Prostate gland (tissue), 2 donors: ENCODE measurements at places on chromosomes 4 and X. TPM values are rescaled to one million over a fixed set of nuclear protein-coding genes. Genes with fewer than 3 reads are reported as not detected.

- no peaks in the 10 kb centered on the region for H3K4me1 ChIP-seq
- H3K27me3 ChIP-seq = no peaks in the 10 kb centered on the region
- H3K27ac ChIP-seq = no peak overlapping the region
- no peaks in the 10 kb centered on the region for H3K36me3 ChIP-seq
- no peak overlapping the region for H3K4me3 ChIP-seq
Observed at GRCh38 chr4:19187691-19188090, 1064.0 kb upstream of the SLIT2 start.

GRCh38 chr4:110197529-110198042 is 829 bp downstream of the ELOVL6 start:
- H3K27me3 ChIP-seq = no peaks in the 10 kb centered on the region
- peak; percentile 6 for DNase-seq
- peak overlapping the region; percentile 84 for H3K4me3 ChIP-seq
- peak overlapping the region; percentile 85 for H3K27ac ChIP-seq
- peaks cover 4% of the 10 kb centered on the region for H3K4me1 ChIP-seq
- H3K36me3 ChIP-seq = no peaks in the 10 kb centered on the region

The COL4A6 gene
- 13.5 TPM for total RNA-seq

DNA sequence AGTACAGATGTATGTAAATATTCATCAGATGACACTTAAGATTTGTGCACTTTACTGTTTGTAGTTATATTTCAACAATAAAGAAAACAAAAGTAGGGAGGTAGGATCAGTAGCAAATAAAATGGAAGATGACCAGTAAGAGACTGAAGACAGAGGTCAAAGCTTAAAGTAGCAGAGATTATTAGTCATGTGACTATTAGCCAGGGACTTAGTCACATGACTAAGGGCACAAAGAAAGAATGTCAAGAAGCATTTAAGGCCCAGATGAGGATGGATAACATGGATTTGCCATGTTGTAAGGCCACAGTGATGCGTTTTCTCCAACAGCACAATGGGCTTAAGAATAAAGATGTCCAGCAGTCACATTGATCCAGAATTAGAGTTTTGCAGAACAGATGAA is 479.6 kb downstream of the BCOR start:
- H3K4me3 ChIP-seq = no peak overlapping the region
- H3K36me3 ChIP-seq = no peaks in the 10 kb centered on the region
- no peak for DNase-seq
- no peak overlapping the region for H3K27ac ChIP-seq

DNA sequence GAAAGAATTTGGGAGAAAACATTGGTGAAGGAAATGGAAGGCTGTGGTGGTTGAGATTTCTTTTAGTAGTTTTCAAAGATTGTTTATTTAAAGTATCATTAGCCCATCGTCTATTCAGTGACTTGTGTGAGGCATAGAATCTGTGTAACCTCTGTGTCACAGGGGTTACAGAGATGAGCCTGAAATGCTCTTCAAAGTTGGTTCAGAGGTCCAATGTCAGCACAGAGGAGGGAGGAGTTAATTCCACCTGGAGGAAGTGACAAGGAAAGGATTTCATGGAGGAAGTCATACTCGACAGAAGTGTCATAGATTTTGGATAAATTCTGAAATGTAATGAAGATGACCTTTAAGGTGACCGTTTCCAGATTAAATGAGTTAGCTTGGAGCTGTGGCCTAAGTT is 8.2 kb downstream of the MAOA start:
- H3K4me3 ChIP-seq = no peak overlapping the region
- no peaks in the 10 kb centered on the region for H3K36me3 ChIP-seq

DNA sequence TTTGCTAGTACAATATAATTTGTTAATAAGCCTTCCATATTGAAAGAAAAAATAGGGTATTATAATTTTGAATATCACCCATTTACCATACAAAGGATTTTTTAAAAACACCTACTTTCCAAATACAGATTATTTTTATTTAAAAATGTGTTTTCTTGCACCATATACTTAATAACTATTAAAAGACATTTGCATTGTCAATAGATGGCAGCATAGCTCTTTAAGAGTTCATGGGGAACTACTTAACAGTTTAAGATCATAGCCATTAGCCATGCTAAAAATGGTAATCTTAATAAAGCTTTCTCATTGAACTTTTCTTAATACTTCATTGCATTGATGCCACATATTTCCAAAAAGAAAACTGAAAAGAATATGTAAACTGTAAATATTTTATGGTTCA is 1995.9 kb downstream of the C4orf33 start:
- no peak overlapping the region for H3K27ac ChIP-seq
- H3K4me1 ChIP-seq = no peaks in the 10 kb centered on the region
- DNase-seq = no peak
- H3K36me3 ChIP-seq = no peaks in the 10 kb centered on the region

The TNMD gene
- not detected for total RNA-seq

GRCh38 chr4:81965911-81966310 is 407.9 kb downstream of the HNRNPD start:
- H3K4me1 ChIP-seq = no peaks in the 10 kb centered on the region
- DNase-seq = no peak
- H3K36me3 ChIP-seq = no peaks in the 10 kb centered on the region
- no peak overlapping the region for H3K27ac ChIP-seq
- no peak overlapping the region for H3K4me3 ChIP-seq
- H3K27me3 ChIP-seq = no peaks in the 10 kb centered on the region

DNA sequence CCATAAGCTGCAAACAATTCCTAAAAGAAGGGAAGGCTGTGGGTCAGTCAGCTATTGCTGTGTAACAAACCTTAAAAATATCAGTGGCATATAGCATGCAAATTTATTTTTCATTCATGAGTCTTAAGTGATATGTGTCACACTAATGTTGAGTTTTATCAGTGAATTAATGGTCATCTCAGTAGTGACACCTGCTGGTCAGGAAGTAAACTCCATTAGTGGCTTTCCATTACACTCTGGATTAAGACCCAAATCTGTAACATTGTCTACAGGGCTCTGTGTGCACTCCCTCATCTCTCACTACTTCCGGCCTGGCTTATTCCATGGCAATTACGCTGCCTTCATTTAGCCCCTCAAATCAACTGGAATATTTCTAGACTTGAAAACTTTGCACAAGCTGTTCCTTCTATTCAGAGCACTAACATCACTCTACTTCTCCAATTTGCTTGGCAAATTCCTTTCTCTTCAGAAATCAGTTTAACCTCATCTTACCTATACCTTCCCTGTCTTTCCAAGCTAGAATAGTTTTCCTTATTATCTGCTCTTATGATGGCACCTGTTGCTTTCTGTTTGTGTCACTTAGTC is 217.3 kb upstream of the TAPT1 start:
- H3K36me3 ChIP-seq = no peaks in the 10 kb centered on the region
- H3K4me3 ChIP-seq = no peak overlapping the region
- no peak for DNase-seq
- H3K27ac ChIP-seq = no peak overlapping the region

DNA sequence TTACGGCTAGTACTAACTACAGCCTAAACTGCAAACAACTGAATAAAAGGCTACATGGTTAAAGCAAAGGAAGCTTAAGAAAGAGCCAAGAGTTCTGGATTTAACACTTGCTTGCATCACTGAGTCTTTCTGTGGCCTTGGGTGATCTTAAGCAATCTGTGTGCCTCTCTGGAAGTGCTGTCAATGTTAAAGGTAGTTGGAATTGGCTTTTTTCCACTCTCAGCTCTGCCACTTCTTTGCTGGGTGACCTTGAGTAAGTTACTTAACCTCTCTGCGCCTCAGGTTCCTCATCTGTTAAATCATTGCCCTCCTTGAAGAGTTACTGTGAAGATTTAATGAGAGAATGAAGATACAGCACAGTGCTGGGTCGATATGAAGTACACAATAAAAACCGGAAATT is 15.7 kb downstream of the SLC2A9 start:
- no peak overlapping the region for H3K4me3 ChIP-seq
- no peaks in the 10 kb centered on the region for H3K36me3 ChIP-seq
- peak overlapping the region; percentile 53 for H3K27ac ChIP-seq
- no peaks in the 10 kb centered on the region for H3K27me3 ChIP-seq
- DNase-seq = no peak

GRCh38 chr4:182914357-182914756 is 2.8 kb downstream of the DCTD start:
- peaks cover 2% of the 10 kb centered on the region for H3K36me3 ChIP-seq
- H3K4me3 ChIP-seq = no peak overlapping the region
- no peak for DNase-seq
- H3K27me3 ChIP-seq = no peaks in the 10 kb centered on the region
- H3K27ac ChIP-seq = no peak overlapping the region
- H3K4me1 ChIP-seq = no peaks in the 10 kb centered on the region

GRCh38 chr4:183875251-183875825 is 29.8 kb upstream of the STOX2 start:
- no peak overlapping the region for H3K4me3 ChIP-seq
- no peaks in the 10 kb centered on the region for H3K27me3 ChIP-seq
- H3K36me3 ChIP-seq = no peaks in the 10 kb centered on the region
- H3K4me1 ChIP-seq = no peaks in the 10 kb centered on the region
- DNase-seq = no peak
- H3K27ac ChIP-seq = no peak overlapping the region

- no peak overlapping the region for H3K27ac ChIP-seq
- DNase-seq = no peak
- H3K36me3 ChIP-seq = no peaks in the 10 kb centered on the region
- no peak overlapping the region for H3K4me3 ChIP-seq
Observed at GRCh38 chr4:88028946-88029345, 21.5 kb downstream of the PKD2 start.

- DNase-seq = no peak
- no peaks in the 10 kb centered on the region for H3K4me1 ChIP-seq
- H3K27me3 ChIP-seq = no peaks in the 10 kb centered on the region
- H3K4me3 ChIP-seq = no peak overlapping the region
- H3K36me3 ChIP-seq = no peaks in the 10 kb centered on the region
- H3K27ac ChIP-seq = no peak overlapping the region
Observed at GRCh38 chr4:2075171-2075986, 16.3 kb downstream of the NAT8L start.

The MAP7D2 gene
- 9.9 TPM for total RNA-seq

DNA sequence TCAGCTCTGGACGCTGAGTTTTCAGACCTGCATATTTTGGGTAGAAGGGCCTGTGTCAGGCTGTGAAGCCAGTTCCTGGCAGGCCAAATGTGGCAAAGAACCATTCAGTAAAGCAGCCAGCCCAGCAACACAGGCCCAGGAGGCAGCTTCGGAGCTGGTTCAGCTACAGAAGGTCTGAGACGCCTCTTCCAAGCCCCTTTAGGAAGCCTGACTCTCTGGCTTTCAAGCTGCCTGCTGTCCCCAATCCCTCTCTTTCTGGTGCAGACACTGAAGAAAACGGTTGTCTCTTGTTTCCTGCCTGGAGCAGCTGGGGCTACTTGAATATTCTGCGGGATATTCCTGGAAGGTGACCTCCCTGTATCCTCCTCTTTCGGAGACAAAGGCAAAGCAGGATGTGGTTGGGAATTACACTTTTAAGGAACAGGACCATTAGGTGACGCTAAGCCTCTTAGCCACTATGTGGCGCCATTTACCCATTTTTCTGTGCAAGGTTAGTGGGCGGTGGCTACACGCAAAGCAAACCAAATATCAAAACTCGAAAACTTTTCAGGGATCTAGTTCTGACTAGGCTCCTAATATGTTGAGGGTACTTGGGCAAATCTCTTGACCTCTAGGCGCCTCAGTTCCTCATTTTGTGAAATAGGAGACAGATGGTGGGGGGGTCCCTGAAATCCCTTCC is 47.2 kb upstream of the LAS1L start:
- H3K27ac ChIP-seq = no peak overlapping the region
- no peaks in the 10 kb centered on the region for H3K36me3 ChIP-seq
- no peak overlapping the region for H3K4me3 ChIP-seq
- H3K27me3 ChIP-seq = no peaks in the 10 kb centered on the region
- peak; percentile 32 for DNase-seq
